ENCODE measurements at places on chromosomes 7 and 10.

DNA sequence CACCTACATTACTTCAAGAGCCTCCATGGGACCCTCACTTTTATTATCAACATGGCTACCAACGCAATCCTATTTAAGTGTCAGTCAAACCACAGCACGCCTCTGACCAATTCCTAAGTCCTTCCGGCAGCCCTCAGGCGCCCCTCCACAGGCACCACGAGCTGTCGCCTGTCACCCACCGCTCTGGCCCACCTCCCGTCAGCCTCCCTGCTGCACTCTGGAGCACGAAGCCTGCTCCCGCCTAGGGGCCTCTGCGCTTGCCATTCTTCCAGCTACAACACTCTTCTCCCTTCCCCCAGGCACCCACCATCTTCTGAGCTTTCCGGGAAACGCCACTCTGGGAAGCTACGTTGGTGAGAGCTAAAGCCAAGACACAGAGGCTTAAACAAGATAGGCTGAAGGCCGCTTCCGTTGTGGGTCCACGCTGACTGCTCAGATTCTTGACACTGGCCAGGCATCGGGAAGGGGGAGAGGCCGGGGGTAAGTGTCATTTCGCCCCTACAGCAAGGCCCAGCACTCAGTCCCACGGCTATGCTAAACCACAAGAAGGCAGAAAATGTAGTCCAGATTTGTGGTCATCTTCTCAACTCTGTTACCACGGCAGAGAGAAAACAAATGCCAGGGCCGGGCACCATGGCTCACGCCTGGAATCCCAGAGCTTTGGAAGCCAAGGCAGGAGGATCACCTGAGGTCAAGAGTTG lies 56.7 kb downstream of the GNA12 start:
- DNase-seq, result no peak

DNA sequence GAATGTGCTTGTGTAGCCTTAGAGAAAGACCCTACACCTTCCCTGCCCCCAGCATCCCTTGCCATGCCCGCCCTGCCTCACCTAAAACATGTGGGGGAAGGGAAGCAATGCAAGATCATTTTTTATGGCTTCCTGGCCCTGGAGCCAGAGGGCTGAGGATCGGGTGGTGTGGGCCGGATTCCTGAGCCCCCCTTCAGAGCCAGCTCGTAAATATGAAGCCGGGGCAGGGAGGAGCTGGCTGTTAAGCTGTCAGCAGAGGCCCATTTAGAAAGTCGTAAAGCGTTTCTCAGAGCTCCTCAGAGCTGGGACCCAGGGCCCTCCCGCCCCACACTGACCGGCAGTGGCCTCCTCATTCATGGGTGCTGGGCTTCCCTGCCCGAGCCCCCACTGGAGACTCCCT lies 23.9 kb downstream of the UNC5B start:
- no peak for DNase-seq

DNA sequence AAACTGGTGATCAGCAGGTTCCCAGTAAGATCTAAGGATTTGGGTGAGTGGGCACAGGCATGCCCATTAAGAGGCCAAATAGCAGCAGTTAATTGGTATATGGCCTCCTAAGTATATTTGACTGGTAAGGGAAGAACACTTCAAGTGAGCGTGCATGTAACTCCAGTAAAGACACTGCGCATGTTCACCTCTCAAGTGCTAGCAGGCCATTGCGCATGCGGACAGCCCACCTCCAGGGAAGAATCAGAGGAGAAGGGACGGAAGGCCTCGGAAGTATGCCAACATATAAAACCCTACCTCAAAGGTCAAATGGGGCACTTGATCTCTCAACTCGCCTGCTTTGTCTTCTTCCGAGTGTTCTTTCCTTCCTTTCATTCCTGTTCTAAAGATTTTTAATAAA lies 118.0 kb downstream of the ARL5B start:
- DNase-seq, result no peak

DNA sequence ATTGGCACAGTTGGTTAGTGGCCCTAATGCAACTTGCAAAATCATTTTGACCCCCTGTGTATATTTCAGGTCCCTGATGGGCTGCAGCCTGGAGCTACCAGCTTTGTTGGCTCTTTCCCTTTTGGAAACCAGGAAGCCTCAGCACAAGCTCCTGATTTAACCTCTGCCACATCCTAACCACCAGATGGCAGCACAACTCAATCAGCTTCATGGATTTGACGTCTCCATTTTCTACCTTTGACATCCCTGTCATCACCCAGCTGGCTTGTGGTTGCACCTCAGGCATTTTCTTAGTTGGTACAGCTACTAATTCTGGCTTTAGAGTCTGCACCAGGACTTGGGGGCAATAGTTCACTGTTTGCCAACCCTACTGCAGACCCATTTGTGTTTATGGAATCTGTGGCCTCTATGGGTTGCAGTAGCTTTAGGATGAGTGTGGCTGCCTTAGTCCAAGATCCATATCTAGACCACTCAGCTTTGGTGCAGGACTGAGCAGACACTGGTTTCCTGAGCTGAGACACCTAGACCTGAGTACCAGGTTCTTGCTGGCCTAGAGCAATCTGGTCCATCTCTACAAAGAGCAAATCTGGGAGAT lies 456.2 kb downstream of the REEP3 start:
- no peak for DNase-seq

DNA sequence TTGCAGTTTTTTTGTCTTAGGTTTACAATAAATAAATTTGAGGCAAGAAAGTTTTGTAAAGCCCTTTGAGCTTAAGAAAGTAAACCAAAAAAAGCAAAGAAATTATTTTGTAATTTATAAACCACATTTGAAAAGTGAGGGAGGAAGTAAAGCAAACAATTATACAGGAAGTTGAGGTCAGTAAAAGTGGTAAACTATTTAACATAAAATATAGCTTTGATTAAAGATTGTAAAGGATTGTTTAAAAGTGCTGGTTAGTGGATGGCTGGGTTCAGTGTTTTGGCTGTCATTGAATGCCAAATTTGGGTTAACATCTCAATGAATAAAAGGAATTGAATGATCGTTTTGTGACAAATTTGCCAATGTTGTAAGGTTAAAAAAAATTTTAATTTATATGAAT lies 9.9 kb downstream of the SOSTDC1 start:
- DNase-seq, result no peak

Data from activated T-cell treated with anti-CD3 and anti-CD28 coated beads for 1 hour (primary cell).